Sigmoid colon (tissue), 7 donors: ENCODE measurements at places on chromosomes 2 and 18. TPM values are rescaled to one million over a fixed set of nuclear protein-coding genes. Genes with fewer than 3 reads are reported as not detected.

The PSMA8 gene
- not detected for total RNA-seq

The ZC3H6 gene
- 27.1 TPM for total RNA-seq

The NT5C1B gene
- total RNA-seq = not detected

GRCh38 chr2:37684809-37685208, 13.4 kb upstream of the CDC42EP3 start:
- no peaks in the 10 kb centered on the region for H3K27me3 ChIP-seq
- H3K4me1 ChIP-seq = peaks cover 19% of the 10 kb centered on the region
- no peak overlapping the region for H3K4me3 ChIP-seq
- no peaks in the 10 kb centered on the region for H3K36me3 ChIP-seq
- H3K27ac ChIP-seq = no peak overlapping the region

The RAB27B gene
- total RNA-seq = 0.33 TPM

The NEU4 gene
- total RNA-seq = 3.6 TPM

The FAM161A gene
- total RNA-seq = 3.2 TPM

DNA sequence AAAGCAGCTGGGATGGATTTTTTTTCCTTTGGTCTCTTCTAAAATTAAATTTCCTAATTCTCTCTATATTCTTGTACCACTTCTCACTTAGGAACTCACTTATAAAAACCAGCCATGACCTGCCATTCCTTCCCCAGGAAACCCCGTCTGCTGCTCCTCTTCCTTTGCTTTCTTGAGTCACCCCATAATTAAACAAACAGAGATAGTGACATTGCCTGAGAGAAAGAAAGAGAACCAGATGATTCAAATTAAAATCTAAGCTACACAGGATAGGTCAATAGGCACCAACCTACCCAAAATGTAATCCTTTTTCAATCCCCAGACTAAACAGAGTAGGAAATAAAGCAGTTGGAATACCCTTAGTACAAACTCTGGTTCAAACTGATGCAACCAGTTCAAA, 9.7 kb downstream of the STK39 start:
- H3K27me3 ChIP-seq = no peaks in the 10 kb centered on the region
- no peak overlapping the region for H3K27ac ChIP-seq
- no peaks in the 10 kb centered on the region for H3K36me3 ChIP-seq
- H3K4me3 ChIP-seq = no peak overlapping the region
- peaks cover 16% of the 10 kb centered on the region for H3K4me1 ChIP-seq
- DNase-seq = no peak

- no peak for DNase-seq
- no peaks in the 10 kb centered on the region for H3K36me3 ChIP-seq
- H3K4me3 ChIP-seq = no peak overlapping the region
- H3K27ac ChIP-seq = no peak overlapping the region
- no peaks in the 10 kb centered on the region for H3K27me3 ChIP-seq
Measured at GRCh38 chr2:84217456-84217855, 241.6 kb downstream of the SUCLG1 start.

The PLGLB2 gene
- not detected for total RNA-seq

The REG3A gene
- not detected for total RNA-seq

DNA sequence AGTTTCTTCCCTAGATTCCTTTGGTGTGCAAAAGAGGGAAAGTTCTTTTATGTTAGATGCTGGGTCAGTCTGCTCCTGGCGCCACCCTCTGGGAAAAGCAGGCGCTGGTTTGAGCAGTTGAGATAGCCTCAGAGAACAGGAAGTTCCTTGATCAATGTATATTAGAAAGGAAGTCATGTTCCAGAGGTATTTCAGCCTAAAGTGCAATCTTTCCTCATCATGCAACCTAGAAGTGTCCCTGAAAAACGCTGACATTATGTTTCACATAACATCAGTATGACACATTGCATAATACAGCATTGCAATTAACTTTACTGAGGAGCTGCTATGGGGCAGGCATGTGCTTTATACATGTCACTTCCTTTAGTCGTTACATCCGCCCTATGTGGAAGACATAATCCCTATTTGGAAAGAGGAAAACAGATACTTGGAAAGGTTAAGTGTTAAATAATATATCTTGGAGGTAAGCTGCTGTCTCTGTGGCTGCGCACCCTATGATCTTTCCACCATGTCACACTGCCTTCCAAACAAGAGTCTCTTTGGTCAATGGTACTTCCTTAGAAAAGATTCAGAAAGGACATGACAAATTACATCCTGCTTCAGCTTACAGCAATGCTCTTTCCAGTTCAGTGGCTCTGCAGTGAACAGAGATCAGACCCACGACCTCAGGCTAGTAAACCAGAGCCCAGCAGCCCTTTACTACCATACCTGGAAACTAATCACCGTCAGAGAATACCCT, 369.7 kb downstream of the RAD51AP2 start:
- H3K4me3 ChIP-seq = no peak overlapping the region
- no peak for DNase-seq
- H3K27me3 ChIP-seq = no peaks in the 10 kb centered on the region
- no peaks in the 10 kb centered on the region for H3K4me1 ChIP-seq
- no peaks in the 10 kb centered on the region for H3K36me3 ChIP-seq
- no peak overlapping the region for H3K27ac ChIP-seq

The PRR30 gene
- not detected for total RNA-seq

The ANKAR gene
- total RNA-seq = 21.7 TPM

GRCh38 chr2:14831458-14831857, 198.9 kb downstream of the LRATD1 start:
- H3K4me3 ChIP-seq = no peak overlapping the region
- DNase-seq = no peak
- H3K27ac ChIP-seq = no peak overlapping the region

DNA sequence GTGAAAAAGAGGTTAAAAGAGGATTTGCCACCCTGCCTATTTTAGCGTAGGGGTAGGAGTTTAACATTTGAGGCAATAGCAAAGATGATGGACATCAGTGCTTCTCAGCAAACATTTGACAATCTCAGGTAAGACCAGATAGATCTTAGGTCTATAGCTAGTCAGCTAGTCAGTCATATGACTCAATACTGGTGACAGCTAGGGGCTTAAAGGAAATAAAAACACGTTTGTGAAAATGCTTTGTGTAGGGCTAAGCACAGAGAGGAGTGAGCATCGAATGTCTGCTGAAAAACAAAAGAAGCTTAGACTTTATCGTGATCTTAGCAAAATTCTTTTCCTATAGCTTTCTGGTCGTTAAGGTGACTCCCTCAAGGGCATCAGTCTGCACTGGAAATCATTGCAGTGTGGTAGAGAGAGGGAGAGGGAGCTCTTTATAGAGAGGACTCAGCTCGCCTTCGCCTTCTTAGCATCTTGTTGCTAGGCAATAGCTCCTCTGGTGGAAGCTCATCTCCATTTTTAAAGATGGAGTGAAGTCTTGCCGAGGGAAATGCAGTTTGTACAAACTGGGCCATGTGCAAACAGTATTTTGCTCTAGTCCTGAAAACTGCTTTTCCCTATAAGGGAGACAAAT, 62.8 kb upstream of the SLC38A11 start:
- no peak for DNase-seq
- H3K4me1 ChIP-seq = no peaks in the 10 kb centered on the region
- no peaks in the 10 kb centered on the region for H3K27me3 ChIP-seq
- no peaks in the 10 kb centered on the region for H3K36me3 ChIP-seq
- no peak overlapping the region for H3K27ac ChIP-seq

DNA sequence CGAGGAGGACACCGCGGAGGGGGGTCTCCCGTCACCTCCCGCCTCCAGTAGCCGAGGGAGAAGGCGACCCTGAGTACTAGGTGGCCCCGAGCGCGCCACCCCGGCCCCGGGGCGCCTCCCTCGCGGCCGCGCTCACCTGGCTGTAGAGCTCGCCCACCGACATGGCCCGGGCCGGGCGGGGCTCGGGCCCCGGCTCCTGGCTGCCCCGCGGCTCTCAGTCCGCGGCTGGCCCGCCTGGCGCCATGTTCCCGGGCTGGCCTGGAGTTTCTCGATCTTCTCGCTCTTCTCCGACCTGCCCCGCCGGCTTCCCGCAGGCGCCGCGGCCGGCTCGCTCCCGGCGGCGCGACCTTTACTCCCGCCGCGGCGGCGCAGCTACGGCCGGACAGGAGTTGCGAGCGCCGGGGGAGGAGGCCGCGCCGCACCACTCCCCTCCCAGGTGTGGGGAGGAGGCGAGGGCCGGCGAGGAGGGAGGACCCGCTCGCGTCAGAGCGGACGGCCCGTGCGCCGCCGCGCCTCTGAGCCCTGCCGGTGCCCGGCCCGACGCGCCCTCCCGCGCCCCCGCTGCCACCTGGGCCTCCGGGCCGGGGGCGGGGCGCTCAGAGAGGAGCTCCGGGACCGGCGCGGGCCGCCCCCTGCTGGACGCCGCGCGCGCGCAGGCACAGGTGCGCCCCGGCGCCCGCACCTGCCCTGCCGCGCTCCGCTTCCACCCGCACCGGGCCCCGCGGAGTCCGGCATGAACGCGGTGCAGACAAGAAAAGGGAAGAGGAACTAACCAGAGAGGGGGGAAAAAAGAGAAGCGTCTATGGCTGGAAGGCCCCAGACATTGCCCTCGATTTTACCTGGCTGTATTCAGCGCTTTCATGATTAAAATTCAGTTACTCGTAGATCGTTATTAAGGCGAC, at the start of gene MYO5B:
TSS of gene MYO5B (minus strand) at position 517 of the 902 bp plus-strand sequence. CDS start at position 163, 354 bp downstream.
- H3K4me1 ChIP-seq = peaks cover 19% of the 10 kb centered on the region
- peak within 1 kb of the TSS; percentile 17 for H3K27ac ChIP-seq
- no peak for DNase-seq
- H3K4me3 ChIP-seq = peak within 1 kb of the TSS; percentile 59

The TTR gene
- total RNA-seq = not detected

The TTC32 gene
- 12.8 TPM for total RNA-seq

The CYP20A1 gene
- total RNA-seq = 25.7 TPM
